Stimulated activated CD8-positive, alpha-beta memory T cell treated with anti-CD3 and anti-CD28 coated beads, Interleukin-15, amount 100 ng/mL, for 48 hours (primary cell): ENCODE measurements at places on chromosomes 4 and X.

DNA sequence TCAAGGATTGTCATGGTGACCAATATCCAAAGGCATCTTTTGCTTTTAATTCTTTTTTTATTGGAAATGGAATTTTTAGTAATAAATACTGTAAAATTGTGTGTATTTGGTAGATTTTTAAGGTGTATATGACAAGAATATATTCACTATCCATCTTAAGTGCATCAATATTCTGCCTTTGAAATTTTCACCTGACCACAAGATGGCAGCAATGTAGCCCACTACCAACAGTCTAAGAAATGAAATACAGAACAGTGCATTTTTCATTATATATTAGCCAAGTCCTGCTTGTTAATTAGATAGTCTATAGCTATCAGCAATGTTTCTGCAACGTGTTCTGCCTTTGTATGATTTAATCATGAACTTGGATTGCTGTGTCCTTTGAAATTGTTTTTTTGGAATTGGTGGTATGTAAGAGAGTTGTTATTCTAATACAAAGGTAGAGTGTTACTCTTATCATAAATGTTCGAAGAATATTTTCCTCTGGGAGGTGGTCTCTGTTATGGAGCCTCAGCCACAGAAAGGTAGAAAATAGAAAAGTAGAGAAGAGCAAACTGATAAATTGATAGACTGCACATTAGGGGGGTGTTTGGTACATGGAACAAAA lies 38.2 kb downstream of the HPGDS start:
- no peak for DNase-seq

GRCh38 chr4:91622925-91623602 lies 680.7 kb upstream of the GRID2 start:
- DNase-seq, result no peak

GRCh38 chrX:154836163-154836562 lies 1.7 kb upstream of the SMIM9 start:
- no peak for DNase-seq

- DNase-seq, result no peak
Measured at GRCh38 chrX:150704030-150704613, 10.9 kb downstream of the MTMR1 start.

GRCh38 chr4:174483792-174484191 lies 38.5 kb downstream of the HPGD start:
- DNase-seq, result no peak

DNA sequence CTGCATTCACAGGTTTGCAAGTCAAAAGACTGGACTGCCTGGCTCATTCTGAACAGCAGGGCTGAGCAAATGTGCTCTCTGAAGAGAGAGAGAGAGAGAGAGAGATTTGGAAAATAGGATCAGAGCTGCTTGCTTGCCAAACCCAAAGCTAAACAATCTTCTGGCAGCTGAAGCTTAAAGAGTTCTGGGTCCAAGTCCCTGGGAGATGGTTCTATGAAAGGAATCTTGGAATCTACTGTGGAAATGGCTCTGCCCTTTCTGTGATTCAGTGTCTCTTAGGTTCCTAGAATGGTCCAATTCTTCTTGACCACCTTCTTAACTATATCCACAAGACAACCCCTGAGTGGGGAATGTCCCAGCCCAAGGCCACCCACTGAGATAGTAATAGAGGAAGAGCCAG lies 66.1 kb upstream of the EFNB1 start:
- DNase-seq, result no peak

GRCh38 chr4:87938746-87939145 lies 36.8 kb upstream of the SPP1 start:
- DNase-seq, result no peak

- no peak for DNase-seq
Measured at GRCh38 chrX:46913667-46914066, 1.4 kb downstream of the JADE3 start.

DNA sequence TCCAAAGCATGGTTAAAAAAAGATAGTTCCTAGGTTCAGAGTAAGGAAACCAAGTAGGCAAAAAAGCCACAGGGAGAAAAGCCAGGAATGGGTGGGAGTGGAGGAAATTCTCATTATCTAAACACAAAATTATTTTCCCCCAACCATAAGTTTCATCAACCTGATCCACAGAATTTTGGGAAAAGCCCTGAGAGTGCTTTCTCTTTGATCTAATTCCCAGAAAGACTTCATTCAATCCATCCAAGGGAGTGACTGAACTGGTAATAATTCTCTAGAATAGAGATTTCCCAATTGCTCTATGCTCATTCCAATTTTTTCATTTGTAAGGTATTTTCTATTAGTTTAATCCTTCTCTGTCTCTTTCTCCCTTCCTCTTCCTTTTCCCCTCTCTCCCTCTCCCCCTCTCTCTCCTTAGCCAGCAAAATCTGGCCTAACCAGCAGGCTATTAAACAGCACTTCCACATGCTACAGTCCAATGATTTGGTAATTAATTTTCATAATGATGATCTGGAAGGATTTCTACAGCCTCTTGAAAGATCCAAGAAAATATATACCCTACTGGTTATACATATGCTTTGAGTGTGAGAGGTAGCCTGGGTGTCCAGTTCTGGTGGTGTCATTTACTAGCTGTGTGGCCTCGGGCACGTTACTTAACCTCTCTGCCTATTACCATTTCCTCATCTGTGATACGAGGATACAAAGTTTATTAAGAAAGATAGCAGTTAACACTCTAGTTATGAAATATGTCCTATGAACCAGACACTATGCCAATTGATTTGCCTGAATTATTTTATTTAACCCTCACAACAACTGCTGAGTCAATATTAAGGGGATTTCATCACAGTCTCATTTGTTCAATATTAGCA lies 251.5 kb upstream of the RASGEF1B start:
- DNase-seq, result no peak

DNA sequence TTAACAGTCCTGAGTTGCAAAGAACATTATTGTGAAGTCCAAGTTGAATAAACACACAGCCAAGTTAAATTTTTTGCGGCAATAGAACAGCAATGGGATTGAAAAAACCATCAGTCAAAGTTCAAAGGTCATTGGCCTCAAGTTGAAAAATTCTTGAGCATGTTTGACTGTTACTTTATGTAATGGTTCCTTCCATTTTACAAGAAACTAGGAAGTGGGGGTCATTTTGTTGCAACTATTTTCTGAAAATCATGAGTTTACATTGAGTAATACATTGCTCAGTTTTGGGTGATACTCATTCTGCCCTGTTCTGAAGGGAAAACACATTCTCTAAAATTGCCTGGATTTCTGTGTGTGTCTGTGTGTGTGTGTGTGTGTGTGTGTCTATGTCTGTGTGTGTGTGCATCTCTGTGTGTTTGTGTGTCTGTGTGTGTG lies 5.2 kb upstream of the IRF2 start:
- no peak for DNase-seq

GRCh38 chr4:7169134-7169533 lies 23.2 kb upstream of the SORCS2 start:
- DNase-seq, result no peak

- no peak for DNase-seq
Measured at GRCh38 chrX:107979534-107979933, 2.6 kb downstream of the TEX13B start.

DNA sequence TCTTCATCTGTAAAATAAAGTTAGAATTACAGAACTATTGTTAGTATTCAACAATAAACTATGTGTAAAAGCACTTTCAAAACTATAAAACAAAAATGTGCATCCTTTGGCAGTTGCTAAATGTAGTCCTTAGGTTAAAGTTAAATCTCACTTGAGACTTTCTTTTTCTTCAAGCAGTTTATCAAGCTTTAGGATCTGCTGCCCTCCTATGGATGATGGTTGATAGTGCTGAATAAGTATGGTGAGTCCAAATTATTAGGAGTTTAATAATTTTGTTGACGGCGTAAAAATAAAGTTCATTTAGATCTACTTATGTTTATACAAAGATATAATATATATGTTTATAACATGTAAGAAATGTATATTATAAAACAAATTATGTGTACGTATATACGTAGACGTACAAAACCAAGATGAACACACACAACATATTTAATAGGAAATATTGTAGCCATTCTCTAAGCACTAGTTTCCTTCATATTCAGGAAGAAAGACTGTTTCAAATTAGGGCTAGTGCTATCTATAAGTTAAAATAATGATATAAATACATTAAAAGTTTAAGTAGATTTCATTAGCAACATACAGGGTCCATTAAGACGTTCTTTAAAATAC lies 22.3 kb downstream of the UGT2A2 start:
- DNase-seq, result no peak

DNA sequence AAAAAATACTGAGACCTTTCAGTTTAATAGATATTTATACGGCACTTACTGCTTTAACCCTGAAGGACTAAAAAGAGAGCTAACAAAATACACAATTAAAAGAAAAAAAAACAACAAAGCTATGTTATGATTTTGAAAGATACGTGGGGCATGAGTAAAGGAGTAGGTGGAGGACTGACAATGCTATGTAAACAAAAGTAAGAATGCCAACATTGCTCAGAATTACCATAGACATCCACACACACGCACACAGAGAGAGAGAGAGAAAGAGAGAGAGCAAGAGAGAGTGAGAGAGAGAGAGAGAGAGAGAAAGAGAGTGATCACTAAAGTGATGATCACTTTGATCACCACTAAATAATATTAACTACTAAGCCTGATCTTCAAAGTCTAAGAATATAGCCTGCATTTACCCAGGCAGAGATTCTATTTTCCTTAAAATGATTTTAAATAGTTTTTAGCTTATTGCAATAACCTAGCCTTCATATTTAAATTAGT lies 313.9 kb upstream of the SPANXN4 start:
- no peak for DNase-seq
